Stimulated activated CD4-positive, alpha-beta T cell treated with anti-CD3 and anti-CD28 coated beads, Interleukin-12 subunit alpha, Interleukin-12 subunit beta, amount 100 ng/mL, for 24 hours (primary cell): ENCODE measurements at places on chromosomes 12 and 14.
A peak's percentile ranks its signal among the peaks of the same experiment; 100 is the strongest.

GRCh38 chr12:76366163-76366562 lies 17.9 kb upstream of the BBS10 start:
- no peak for DNase-seq

DNA sequence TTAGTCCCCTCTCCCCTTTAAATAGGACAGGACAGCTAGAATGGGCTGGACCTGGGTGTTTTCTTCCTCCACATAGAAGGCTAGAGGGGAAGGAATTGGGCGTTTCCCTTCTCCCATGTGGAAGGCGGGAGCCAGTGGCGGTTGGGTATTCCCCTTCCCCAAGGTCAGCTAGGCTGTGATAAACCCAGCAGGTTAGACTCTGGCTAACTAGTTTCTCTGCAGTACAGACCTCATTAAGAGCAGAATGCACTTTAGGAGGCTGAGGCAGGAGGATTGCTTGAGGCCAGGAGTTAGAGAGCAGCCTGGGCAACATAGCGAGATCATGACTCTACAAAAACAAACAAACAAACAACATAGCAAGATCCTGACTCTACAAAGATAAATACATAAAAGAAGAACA lies 92.6 kb downstream of the BEGAIN start:
- no peak for DNase-seq

DNA sequence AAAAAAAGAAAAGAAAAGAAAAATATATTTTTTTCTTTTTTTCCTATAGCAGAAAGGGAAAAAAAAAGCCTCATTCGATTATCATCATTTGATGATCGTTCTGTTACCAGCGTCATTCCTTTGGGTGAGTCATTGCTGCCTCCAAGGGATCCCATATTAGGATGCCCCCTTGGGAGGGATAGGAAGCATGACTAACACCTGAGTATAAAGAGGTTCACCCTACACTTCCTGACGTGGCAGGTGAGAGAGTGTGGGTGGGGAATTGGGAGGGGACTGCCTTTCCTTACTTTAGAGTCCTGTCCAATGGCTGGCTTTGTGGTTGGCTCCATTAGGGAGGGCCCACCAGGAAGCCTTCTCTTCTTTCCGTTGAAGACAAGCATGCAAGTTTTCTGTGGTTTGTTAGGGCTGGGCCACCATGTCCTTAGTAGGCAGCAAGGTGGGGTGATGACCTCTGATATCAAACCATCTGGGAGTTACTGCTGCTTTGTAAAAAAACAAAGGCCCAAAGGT lies 56.1 kb upstream of the FUT8 start:
- DNase-seq, result peak; percentile 50

- no peak for DNase-seq
Observed at GRCh38 chr14:61751475-61751989, 10.7 kb upstream of the SNAPC1 start.

- DNase-seq, result no peak
Observed at GRCh38 chr12:39393179-39393578, 49.7 kb downstream of the KIF21A start.

- DNase-seq, result no peak
Observed at GRCh38 chr14:79279645-79280597, 931.4 kb downstream of the DIO2 start.

DNA sequence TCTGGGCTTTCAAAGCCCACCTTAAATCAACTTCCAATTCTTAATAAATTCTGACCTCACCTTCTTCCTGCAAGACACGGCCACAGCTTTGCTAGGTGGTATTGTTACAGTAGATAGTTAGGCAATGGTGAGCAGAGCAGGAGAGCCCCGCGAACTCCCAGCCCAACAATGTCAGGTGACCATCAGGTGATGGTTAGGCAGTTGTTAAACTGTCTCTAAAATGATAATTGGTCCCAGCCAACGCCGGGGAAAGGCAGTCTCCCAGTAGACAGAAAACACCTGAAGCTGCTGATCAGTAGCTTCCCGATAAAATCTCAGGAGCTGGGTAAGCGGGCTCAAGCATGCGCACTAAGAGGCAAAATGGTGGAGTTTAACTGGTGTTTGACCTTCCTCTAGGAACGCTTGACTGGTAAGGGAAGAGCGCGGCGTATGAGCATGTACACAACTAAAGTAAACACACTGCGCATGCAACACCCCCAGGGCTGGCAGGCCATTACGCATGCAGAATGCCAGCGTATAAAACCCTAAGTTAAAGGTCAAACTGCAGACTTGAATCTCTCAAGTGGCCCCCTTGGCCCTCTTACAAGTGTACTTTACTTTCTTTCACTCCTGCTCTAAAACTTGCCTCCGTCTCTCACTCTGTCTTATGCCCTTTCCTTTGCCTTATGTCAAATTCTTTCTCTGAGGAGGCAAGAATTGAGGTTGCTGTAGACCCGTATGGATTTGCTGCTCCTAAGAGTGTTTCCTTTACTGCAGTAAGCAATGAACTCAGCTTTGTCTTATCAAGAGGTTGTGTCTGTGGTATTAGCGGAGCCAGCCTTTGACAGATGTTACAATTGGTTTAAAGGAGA lies 113.5 kb downstream of the C12orf75 start:
- DNase-seq, result no peak

DNA sequence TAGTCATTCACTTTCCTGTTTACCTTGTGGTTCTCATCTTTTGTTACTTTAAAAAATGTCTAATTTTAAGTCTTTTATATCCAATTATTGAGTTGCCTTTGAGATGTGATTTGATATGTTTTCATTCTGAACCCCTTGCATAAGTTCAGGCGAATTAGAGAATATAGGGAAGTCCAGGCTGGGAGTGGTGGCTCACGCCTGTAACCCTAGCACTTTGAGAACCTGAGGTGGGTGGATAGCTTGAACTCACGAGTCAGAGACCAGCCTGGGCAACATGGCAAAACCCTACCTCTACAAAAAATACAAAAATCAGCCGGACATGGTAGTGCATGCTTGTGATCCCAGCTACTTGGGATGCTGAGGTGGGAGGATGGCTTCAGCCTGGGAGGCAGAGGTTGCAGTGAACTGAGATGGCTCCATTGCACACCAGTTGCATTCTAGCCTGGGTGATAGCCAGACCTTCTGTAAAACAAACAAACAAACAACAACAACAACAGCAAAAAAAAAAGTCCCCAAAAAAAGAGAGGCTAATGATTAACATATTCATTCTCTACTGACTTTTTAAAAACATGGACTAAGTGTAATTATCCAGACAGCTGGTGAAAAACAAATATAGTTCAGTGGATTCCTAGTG lies 451.1 kb upstream of the RGS6 start:
- no peak for DNase-seq

DNA sequence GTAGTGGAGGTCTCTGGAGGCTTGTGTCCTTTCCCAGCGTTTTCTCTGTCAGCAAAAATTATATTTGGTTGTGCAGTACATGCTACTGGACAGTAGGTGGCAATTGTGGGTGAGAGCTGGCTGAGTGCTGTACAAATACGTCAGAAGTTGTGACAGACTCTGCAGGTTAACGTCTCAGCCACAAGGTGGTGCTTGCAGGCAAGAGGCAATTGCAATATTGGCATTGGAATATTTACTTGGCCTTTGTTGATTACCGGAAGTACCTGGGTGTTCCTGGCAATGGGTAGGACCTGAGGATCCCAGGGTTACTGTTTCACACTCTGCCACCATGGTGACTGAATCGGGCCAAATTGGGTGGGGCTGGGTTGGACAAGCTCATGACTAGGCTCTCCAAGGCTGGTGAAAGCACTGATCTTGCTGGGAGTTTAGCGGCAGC lies 333.9 kb upstream of the LMO3 start:
- DNase-seq, result no peak

- no peak for DNase-seq
Observed at GRCh38 chr14:66939409-66939808, 249.8 kb upstream of the GARIN2 start.

DNA sequence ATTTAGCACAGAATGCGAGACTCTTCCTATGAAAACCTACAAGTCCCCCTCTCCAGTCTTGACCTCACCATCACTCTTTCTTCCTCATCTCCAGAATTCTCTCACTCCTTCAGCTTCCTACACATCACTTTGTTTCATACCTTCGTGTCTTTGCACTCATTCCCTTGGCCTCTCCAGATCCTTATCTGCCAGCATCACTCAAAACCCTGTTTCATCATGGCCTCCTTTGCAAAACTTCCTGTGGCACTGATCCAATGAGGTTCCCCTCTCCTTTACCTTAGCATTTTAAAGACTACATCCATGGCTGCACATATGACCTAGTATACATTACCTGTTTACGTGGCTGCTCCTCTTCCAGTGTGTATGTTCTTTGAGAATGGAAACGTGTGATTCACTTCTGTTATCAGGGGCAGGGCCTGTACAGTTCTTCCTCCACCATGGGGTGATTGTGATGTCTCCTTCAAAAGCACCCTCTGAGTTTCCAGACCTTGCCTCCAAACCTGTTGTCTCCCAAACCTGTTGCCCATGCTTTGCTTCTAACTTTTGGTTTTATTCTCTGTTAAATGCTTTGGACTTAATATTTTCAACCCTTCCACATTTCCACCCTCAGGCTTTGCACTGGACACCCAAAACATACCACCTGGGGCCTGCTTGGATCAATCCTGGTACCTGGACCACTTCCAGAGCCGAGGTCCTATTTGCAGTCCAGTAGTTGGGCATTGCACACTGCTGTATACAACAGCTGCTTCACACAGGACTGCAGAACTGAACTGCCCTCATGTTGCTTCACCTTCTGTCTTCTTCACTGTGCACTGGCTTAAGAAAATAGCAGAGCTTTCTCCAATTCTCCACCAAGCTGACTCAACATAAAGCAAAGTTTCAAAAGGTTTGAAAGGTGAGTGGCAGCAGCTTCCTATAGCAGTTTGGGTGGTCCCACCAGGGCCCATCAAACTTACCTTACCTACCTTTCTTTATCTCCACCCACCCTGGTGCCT lies 131.7 kb downstream of the LLPH start:
- DNase-seq, result no peak

DNA sequence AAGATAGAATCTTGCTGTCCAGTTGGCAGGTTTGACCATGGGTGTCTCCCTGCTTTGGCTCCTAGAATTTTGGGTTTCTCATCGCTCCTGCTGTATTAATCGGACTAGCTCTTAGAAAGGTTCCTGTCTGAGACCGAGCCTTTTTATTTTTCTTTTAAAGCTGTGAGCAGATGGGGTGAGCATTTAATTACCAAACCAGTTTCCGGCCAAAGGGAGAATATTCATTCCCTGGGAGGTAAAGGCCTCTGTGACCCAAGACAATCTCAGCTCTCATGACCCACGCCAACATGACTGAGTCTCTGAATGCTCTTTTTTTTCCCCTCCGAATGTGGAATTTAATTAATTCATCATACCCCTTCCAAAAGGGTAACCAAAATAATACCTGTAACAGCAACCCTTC lies 464.7 kb upstream of the TMEM132C start:
- no peak for DNase-seq

- DNase-seq, result no peak
Observed at GRCh38 chr14:60695327-60695726, 28.8 kb downstream of the SIX4 start.

DNA sequence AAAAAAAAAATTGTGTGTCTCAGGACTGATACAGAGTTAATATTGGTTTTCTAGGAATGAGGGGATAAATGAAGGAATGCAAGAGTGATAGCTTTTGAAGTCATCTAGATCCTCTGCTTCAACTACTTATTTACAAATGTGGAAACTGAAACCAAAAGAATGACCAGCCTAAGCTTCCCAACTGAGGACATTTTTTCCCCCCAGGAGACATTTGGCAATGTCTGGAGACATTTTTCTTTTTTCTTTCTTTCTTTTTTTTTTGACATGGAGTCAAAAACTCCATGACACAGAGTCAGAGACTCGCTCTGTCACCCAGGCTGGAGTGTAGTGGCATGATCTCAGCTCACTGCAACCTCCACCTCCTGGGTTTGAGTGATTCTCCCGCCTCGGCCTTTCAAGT lies 15.3 kb downstream of the DLK1 start:
- no peak for DNase-seq

DNA sequence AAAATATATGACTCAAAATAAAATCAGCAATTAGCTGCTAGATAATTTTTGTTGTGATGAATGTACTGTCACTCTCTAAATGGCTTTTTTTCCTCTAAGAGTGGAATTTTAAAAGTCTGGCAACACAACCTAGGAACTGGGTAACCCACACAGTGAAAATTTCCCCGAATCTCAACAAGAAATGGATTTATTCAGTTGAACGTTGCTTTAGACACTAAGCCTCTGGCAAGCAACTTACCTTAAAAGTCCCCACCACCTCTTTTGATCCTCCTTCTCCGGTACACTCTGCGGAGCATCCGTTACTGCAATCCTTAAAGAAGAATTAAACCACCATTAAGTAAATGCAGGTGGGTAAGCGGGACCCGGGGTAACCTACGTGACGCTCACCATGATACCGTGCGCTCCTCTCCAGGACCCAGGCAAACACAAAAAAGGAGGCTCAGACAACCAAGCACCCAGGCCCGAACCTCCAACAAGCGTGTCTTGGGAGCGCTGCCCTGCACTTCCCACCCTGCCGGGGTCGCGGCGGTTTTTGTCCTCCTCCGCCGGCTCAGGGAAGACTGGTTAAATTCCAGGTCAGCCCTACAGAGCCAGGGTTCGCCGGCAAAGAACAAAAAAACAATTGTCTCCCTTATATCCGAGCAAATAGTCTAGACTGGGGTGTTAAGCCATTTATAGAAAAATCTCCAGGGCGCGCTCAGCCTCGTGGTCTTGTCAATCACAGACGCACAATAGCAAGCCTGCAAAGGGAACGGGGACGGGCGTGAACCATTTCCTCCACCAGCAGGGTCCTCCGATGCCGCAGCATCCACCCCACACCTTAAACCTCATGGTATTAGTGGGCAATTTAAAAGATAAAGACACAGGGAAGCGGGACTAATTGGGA lies 47.1 kb downstream of the BCAT1 start:
- DNase-seq, result no peak

GRCh38 chr12:41264281-41264680 lies 76.2 kb downstream of the PDZRN4 start:
- no peak for DNase-seq
